Right renal cortex interstitium (tissue), 3 donors: ENCODE measurements at places on chromosomes 4 and X. TPM values are rescaled to one million over a fixed set of nuclear protein-coding genes. Genes with fewer than 3 reads are reported as not detected.

The ZXDA gene
- polyA plus RNA-seq: 5.4 TPM

The IL21 gene
- not detected for polyA plus RNA-seq

The VCX3B gene
- polyA plus RNA-seq: 0.68 TPM

The CSAG2 gene
- not detected for polyA plus RNA-seq

The BEX2 gene
- 80.3 TPM for polyA plus RNA-seq

The HOPX gene
- 17.5 TPM for polyA plus RNA-seq

The FGD1 gene
- polyA plus RNA-seq: 16.3 TPM

The CSN1S1 gene
- polyA plus RNA-seq: not detected

The PNMA6A gene
- 9.9 TPM for polyA plus RNA-seq

The CLNK gene
- 0.44 TPM for polyA plus RNA-seq

The HMX1 gene
- polyA plus RNA-seq: not detected

The USP17L21 gene
- polyA plus RNA-seq: not detected

The SULT1B1 gene
- polyA plus RNA-seq: 0.88 TPM

The GPR82 gene
- 0.19 TPM for polyA plus RNA-seq

The PTTG2 gene
- polyA plus RNA-seq: 0.28 TPM

The RIPPLY1 gene
- 3.0 TPM for polyA plus RNA-seq

The IBSP gene
- polyA plus RNA-seq: not detected

The NKRF gene
- polyA plus RNA-seq: 15.6 TPM

The SPRY1 gene
- polyA plus RNA-seq: 89.6 TPM

The ARX gene
- polyA plus RNA-seq: not detected

The AFP gene
- polyA plus RNA-seq: 1,062 TPM

The EVC2 gene
- polyA plus RNA-seq: 8.3 TPM

The SLC4A4 gene
- 75.5 TPM for polyA plus RNA-seq

The ABCG2 gene
- 8.3 TPM for polyA plus RNA-seq

The CLDN22 gene
- 0.74 TPM for polyA plus RNA-seq

The CNGA1 gene
- 4.2 TPM for polyA plus RNA-seq

The MAGEB1 gene
- polyA plus RNA-seq: not detected

The GPR143 gene
- polyA plus RNA-seq: 14.1 TPM

The KIT gene
- 17.8 TPM for polyA plus RNA-seq

The DDX53 gene
- not detected for polyA plus RNA-seq

The RPL10 gene
- polyA plus RNA-seq: 3,142 TPM

The HSFX4 gene
- not detected for polyA plus RNA-seq

The LONRF3 gene
- 0.94 TPM for polyA plus RNA-seq

The ADH1C gene
- polyA plus RNA-seq: 147 TPM

The SSX4B gene
- not detected for polyA plus RNA-seq

The CPE gene
- polyA plus RNA-seq: 167 TPM

The EPGN gene
- 1.1 TPM for polyA plus RNA-seq
